ENCODE measurements at places on chromosomes 11 and 22.
A peak's percentile ranks its signal among the peaks of the same experiment; 100 is the strongest.

GRCh38 chr22:39109361-39109760 is 12.3 kb downstream of the APOBEC3H start:
- no peak for DNase-seq

- peak; percentile 98 for DNase-seq
Measured at GRCh38 chr11:8871171-8871775, 39.7 kb upstream of the AKIP1 start.

GRCh38 chr11:83711106-83711527 is 424.9 kb upstream of the CCDC90B start:
- no peak for DNase-seq

- no peak for DNase-seq
Measured at GRCh38 chr11:68470304-68470811, 9.8 kb downstream of the PPP6R3 start.

DNA sequence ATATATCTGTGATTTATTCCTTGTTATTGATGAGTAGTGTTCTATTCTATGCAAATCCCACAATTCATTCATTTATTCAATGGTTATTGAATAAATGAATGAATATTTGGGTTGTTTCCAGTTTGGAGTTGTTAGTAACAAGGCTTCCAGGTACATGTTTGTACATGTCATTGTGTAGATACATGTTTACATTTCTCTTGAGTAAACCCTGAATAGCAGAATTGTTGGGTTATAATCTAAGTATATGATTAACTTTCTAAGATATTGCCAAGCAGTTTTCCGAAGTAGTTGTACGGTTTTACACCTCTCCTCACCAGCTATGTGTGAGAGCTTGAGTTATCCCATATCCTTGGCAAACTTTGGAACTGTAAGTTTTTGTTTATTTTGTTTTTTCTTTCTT is 18.5 kb upstream of the OR8G1 start:
- DNase-seq = no peak

- DNase-seq = peak; percentile 44
Measured at GRCh38 chr11:131025020-131025419, 108.7 kb upstream of the SNX19 start.

- no peak for DNase-seq
Measured at GRCh38 chr22:16824716-16825687, at the start of gene XKR3. XKR3 (minus strand) TSS chr22:16825411; CDS start chr22:16808073, 17,338 bp downstream.

DNA sequence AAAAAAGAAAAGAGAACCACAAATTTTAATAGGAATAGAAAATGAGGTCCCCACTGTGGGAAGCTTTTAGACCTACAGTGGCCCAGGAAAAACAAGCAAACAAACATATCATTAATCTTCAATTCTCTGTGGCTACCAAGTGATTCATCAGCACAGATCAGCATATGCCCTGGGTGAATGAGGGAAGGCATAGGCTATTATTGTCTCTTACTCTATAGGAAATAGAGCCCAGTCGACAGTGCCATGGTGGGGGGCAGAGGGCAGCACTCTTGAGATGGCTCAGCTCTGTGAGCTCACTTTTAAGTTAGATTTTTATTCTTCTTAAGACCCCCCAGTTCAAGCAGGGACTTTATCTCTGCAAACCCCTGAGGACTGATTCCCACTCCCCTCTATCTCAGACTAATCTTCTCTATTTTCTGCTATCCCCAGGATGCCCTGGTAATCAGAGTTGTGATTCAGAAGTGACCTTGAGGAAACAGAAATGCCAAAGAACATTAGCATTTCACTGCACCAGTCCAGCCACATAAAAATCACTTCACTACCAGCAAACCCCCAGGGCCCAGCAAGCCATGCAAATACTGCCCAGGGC is 9.5 kb upstream of the FEZ1 start:
- no peak for DNase-seq

- DNase-seq = no peak
Measured at GRCh38 chr11:955154-956063, 29.7 kb downstream of the AP2A2 start.

DNA sequence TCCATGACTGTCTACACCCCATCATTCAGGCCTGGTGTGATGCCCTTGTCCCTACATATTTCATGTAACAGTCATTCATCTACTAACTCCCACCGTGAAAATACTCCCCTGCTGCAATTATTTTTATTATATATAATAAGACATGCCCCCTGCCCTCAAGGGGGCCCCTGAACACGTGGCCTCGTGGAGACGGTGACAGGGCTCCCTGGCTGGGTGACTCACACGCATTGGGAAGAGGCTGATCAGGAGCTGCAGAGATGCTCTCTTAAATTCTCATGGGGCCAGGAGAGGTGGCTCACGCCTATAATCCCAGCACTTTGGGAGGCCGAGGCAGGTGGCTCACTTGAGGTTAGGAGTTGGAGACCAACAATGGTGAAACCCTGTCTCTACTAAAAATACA is 88.6 kb downstream of the ST3GAL4 start:
- peak; percentile 47 for DNase-seq

DNA sequence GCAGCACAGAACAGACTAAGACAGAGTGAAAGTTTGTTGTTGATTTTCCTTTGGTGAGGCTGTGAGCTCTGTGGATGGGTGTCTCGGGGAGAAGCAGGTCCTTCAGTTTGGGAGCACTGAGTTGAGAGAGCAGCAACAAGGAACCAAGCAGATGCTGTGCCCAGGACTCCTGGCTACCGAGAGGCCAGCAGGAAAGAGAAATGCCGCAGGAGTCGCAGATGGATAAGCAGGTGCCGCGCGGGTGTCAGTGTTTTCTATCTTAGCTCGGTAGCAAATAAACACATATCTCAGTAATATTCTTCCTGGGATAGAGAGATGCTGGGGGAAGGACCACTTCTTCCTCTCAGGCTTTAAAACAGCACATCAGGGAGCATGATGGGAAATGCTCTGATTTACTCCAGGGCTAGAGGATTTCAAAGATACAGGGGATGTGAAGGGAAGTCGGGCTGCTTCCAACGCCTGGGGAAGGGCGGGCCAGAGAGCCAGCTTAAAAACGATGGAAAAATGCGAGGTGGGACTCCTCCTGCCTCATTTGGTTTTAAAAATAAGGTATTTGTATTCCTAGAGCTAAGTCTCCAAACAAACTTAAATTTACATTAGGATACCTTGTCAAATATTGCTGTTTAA is 470.7 kb upstream of the B3GAT1 start:
- no peak for DNase-seq

GRCh38 chr22:50608996-50609395 is 8.4 kb downstream of the MAPK8IP2 start:
- DNase-seq = no peak

DNA sequence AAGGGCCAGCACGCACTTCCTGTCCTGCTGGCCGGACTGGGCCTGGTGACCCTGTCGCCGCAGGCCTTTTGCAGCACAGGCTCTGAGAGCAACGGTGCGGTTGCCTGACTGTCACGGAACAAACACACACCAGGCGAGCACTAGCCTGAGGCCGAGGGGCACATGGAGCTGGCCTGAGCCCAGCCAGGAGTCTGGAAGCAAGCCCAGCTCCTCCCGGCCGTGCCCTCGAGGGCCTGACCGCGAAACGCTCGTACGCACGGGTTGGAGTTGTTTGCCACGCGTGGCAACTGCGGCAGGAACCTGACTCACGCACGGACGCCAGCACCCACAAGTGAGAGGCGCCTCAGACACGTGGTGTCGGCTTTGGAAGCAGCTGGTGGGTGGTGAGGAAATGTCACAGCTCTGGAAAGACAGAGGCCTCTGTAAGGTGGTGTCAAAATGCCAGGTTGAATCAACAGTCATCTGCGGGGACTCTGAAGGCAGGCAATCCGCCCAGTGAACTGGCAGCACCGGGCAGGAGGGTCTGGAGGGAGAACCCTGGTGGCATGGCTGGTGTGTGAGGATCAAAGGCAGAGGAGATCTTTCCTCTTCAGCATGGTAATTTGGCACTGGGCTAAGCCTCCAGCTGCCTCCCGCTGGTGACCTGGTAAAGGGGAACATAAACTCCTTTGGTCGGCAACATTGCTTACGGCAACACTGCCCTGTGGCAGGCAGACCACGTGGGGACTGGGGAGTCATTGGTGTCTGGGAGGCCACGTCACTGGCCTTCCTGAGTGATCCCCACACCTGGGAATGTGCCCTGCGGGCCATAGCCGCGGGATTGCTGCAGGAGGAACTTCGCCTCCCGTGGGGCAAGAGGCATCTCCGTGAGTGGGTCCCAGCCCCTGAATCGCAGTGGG is 15.3 kb upstream of the IL17REL start:
- DNase-seq = no peak

GRCh38 chr11:17637901-17638300 is 81.5 kb upstream of the MYOD1 start:
- no peak for DNase-seq

Measured in fibroblast of skin of scalp (primary cell).